Activated T-helper 1 cell treated with anti-CD3 and anti-CD28 coated beads, Interleukin-12 subunit alpha, Interleukin-12 subunit beta, Interleukin-2, Interleukin-4 antibody, amounts not matched to agents 30 ng/mL and 10 ng/mL and 1 ng/mL, durations not matched to agents 14 hours and 24 hours and 36 hours (primary cell): ENCODE measurements at places on chromosomes 7 and 10.

DNA sequence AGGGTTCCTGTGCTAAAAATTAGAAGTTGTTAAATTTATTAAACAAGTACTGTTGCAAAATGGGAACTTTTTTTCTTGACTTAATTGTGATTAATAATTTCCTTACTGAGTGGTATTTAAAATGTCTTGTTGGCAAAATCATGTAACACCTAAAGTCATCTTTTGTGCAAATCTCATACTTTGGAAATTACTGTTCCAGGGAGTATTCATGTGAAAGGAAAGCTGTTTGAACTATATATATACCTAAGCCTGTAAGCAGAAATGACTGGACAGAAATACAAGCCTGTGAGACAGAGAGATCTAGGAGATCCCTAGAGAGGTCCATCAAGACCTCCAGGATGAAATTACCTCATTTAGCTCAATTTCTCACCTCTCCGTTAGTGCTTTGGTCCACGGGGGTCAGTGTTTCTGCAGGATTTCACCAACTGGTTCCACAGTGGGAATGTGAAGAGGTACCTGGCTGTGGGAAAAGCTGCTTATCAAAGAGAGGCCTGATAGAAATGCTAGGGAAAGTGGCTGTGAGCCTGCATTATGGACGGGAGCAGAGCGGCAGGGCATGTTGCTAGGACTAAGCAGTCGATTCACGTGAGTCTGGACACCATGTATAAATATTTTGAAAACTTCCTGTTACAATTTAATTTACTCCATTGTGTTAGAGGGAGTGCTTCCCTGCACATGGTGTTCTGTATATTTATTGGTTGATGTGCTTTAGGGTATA is 7.9 kb downstream of the LUC7L2 start:
- no peak for DNase-seq

DNA sequence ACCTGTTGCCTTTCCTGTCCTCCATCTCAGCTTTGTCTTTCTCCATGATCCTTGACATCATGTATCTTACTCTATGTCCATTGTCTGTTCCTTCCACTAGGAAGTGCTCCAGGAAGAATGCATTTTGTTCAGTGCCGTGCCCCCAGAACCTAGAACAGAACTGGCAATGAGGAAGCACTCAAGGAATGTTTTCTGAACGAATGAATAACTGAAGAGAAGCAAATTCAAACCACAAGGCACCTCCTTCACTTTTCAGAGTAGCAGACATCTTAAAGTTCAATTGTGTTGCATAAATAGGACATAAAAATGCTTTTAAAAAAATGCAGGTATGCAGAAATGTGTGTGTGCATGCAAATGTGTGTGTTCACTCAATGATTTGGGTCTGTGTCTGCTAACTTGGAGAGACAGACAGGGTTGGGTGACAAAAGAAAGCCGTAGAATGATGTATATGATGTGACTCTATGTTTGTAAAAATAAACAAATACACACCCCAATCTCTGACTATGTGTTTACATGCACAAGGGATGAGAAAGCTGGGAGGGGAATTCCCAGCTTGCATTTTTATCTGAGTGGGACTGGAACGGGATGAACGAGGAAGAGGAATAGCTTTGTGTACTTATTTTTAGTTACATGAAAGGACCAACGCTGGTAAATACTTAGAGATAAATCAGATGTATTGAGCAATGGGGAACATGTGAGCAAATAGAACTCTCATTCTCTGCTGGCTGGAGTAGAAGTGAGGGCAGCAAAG is 237.7 kb downstream of the FANK1 start:
- no peak for DNase-seq

- DNase-seq, result no peak
These were observed 27.8 kb upstream of the INHBA start for GRCh38 chr7:41730668-41731067.

DNA sequence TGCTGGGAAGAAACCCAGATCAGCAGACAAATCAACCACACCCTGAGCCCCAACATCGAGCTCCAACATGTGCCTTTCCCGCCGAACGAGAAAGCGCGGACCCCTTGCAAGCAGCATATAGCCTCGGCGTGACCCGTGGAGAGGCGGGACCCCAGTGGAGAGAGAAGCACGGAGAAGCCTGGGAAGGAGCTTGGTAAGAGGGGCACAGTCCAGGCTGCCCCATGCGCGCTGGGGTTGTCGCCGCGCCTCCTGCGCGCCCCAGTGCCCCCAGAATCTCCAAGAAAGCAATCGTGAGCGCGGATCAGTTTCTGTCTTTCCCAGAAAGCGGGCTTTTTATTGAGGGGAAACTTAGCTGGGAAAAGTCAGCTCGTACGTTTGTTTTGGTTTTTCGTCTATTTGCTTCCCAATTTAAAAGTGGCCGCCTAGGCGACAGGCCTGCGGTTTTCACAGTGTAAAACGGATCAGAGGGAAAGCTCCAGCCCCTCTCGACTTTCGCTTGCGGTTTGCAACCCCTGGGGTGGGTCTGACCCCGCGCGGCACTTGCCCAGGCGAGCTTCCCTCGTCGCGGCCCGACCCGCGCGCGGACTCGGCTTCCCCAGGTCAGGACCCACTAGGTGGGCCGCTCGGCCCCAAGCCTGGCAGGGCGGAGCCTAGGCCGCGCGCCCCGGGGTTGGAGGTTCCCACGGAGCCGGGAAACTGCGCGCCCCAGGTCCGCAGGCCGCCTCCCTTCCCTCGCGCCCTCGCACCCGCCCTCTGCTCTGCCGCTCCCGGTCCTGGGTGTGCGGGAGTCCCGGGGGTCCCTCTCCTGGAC is 31.1 kb downstream of the SKIDA1 start:
- no peak for DNase-seq

DNA sequence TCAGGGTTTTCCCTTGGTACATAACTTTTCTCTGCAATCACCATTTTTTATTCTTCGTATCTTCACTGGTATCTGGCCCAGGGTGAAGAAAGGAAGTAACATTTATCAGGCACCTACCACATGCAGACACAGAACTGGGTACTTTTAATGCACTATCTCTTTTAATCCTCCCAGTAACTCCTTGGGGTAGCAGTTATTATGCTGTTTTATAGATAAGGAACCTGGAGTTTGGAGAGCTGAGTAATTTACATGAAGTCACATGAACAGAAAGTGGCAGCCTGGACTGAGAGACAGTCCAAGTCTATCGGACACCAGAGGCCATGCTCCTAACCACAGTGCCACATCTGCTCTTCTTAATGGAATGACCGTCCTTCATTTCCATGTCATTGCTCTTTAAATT is 117.1 kb upstream of the PODXL start:
- DNase-seq, result no peak

DNA sequence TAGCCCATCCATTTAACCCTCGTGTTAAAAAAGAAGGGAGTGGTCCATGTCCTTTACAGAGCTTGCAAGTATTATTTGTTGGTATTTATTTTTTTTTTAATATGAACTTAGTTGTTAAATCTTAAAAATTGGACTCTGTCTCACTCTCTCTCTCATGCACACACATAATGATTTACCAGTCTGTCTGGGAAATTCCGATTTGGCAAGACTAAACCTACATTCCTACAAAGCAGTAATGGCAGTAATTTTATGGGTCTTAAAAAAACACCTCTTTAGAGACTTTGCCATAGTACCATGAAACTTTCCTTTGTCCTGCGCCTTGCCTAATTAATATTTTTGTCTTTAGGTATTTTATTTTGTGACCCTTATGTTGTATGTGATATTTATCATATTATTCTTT is 239.5 kb upstream of the PPP1R3A start:
- DNase-seq, result no peak

DNA sequence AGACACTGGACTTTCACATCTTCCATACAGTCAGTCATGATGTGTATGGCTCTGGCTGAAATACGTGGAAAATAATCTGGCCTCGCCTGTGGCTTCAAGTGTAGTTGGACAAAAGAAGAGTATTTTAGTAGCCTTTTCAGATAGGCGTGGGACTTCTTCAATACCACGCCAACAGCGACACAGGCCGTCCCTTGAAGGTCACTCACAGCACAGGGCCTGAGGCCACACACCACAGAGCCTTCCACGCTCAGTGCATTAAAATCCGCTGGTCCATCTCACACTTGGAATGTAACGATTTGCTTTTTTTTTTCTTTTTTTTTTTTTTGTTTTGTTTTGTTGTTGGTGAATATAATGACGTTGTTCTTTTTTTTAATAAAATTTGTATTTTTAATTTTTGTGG is 51.8 kb upstream of the SUN1 start:
- DNase-seq, result no peak

DNA sequence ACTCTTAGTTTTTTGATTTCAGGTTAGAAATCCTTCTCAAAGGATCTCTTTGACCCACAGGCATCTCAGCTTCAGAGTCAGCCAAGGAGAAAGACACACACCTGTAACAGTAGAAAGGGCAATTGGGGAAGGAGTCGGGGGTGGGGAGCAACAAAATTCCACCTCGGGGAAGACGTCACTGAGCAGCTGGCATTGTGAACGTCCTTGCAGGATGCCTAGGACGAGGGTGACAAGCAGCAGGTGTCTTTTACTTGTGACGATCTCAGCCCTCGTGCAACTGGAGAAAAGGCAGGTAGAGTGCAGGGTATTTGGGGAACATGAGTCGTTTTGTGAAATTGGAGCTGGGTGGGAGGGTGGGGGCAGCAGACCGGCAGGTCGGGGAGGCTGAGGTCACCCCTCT is 627.0 kb downstream of the ACTR3B start:
- no peak for DNase-seq

- no peak for DNase-seq
These were observed 172.6 kb upstream of the NRP1 start for GRCh38 chr10:33506838-33507661.

DNA sequence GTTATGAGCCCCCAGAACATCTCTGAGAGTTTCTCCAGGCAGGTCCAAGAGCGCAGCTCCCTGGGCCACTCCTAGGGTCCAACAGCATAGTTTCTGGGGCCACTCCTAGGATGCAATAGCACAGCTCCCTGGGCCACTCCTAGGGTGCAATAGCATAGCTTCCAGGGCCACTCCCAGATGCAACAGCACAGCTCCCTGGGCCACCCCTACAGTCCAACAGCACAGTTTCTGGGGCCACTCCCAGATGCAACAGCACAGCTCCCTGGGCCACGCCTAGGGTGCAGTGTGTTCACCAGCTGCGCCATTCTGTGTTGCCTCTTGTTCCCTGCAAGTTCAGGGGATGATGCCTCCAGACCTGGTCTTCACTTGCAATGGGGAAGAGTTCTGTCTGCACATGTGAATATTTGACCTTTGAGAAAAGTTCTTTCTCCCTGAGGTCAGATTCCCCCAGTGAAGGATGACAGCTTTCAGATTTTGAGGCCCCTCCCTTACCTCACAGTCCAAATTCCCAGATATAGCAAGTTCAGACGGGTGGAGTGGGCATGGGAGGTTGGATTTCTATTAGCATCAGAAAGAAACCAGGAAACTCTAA is 43.0 kb upstream of the LEP start:
- DNase-seq, result no peak

DNA sequence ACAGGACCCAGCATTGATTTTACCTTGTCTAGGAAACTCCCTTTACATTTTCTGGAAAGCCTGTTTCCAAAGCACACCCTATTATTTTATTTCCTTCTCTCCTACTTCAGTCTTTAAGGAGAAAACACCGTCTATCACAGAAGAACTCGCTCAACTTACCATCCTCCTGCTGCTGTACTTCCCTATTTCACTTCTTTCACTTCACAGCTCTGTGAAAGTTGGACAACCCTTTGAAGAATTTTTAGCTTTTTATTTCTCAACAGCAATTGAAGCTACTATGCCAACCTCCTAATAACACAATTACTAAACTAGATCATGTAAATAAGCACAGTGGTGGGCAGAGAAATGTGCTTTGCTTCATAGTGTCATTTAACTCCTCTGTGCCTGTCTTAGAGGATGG is 166.5 kb downstream of the TFEC start:
- no peak for DNase-seq

DNA sequence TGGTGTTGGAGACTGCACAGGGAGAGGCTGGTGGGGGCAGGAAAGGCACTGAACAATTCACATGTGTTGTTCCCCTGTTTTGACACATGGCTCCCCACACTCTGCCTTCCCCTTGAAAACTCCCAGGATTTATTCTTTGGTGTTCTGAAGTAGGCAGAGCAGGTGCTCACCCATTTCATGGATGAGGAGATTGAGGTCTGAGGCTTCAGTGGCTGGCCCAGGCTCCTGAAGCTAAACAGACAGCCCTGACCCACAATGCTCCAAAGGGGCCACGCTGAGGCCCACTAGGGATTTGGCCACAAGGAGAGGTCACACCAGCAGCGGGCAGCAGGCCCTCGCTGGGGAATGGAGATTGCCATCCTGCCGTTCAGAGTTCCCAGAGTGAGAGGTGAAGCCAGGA is 157.6 kb downstream of the SH3PXD2A start:
- no peak for DNase-seq

DNA sequence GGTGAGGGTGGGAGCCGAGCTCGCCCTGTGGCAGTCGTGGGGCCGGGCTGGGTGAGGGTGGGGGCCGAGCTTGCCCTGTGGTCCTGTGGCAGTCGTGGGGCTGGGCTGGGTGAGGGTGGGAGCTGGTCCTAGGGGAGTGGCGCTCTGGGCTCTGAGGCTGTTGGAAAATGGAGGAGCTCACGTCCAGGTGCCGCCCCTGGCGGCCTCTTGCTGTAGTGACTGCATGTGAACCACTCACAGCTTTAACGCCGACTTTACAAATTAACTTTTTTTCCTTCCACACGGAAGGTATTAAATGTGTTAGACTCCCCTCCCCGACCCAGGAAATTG is 312.6 kb downstream of the WDR37 start:
- no peak for DNase-seq

DNA sequence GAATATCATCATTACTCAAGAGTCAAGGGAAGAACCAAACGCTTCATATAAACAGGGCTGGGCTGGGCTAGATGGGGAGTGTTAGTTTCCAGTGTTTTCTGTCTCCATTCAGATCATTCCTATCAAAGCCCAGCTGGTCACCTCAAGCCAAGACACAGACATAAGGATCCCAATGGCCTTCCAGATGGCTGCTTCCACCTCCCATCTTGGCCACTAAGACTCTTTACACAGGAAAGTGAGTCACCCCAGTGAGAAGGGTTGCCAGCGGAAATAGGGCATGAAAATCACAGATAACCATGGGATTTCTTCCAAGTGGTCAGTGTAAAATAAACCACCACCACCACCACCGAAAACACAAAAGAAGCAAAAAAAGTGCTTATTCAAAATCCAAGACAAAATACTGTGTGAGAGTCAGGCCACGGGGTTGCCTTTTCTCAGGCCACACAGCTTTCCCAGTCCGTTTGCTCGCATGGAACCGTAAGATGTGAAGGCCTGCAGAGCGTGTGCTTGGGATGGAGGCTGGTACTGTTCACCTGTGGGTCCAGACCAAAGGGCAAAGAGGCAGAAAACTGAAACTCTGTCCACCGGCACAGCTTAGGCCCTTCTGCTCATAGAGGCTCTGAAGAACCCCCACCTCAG is 5.6 kb downstream of the PRSS2 start:
- no peak for DNase-seq

- no peak for DNase-seq
These were observed 139.6 kb downstream of the CDH23 start for GRCh38 chr10:71536332-71536731.

GRCh38 chr10:13046851-13047528 is 45.5 kb upstream of the CCDC3 start:
- no peak for DNase-seq
